ENCODE measurements at places on chromosomes 7 and 10. TPM values are rescaled to one million over a fixed set of nuclear protein-coding genes. Genes with fewer than 3 reads are reported as not detected.

DNA sequence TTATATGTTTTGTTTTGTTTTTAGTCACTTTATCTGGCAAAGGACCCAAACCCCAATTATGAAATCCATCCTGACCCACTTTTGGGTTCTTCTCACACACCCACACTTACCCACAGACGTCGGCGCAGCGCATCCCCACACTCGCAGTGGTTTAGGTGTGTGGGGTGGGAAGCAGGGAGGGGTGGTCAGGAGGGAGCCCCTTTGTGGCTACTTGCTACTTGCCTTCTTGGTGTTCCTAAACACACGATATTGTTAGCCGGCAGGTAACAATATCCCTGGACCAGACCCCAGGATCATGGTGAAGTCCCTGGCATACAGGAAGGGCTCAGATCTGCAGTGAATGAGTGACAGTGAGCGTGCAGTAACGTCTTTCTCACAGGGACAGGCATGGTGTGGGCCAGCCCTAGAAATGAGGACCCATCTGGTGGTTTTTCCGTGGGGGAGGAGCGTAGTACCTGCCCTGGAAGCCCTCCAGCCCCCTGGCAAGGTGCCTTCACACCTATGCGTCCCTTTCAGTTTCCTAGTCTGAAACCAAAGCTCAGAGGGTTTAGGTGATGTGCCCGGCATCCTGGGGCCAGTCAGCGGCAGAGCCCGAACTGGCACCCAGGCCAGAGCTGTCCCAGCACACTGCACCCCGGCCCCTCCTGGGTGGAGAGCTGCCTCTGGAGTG, 4.4 kb downstream of the SPOCK2 start:
- no peak for DNase-seq

The FOXP2 gene
- 29.9 TPM for total RNA-seq

- no peak for DNase-seq
Measured at GRCh38 chr7:111364413-111364812, 197.9 kb downstream of the IMMP2L start.

The MSS51 gene
- 3.7 TPM for total RNA-seq

DNA sequence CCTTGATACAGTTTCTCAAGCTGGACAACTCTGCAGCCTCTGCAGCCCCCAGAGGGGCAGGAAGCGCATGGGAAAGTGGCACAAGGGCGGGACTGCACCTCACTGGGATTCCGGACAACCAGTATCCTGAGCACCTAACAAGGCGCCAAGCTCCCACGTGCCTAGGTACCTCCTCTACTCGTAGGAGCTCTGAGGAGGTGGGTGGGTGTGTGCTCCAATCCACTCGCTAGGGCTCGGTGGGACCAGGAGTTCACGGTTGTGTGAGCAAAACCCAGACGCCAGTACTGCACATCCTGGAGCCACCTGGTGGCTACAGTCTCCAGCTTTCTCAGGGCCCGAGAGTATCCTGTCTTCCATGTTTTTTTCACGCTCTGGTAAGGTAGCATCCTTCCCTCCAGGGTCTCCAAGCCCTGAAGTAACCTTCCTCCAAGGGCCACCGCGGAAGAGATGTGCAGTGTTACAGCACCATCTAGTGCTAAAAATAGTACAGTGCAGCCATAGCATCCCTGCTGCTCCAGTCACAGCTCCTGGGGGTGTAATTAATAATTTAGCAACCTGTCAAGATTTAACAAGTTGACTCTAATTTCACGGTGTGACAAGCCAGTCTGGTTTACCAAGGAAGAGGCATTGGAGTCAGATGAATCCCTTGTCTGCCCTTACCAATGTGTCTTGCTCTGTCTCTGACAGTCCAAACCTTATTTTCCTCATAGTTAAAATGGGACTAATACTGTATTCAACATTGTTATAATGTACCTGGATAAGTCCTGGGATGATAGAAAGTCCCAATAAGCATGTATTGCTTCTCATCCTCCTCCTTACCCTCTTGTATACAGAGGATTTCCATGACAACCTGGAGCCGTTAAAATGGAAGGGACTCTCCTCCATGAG, 70.4 kb downstream of the HERPUD2 start:
- DNase-seq, result peak; percentile 13

- no peak for DNase-seq
Measured at GRCh38 chr10:70254778-70255328, 21.6 kb upstream of the PPA1 start.

DNA sequence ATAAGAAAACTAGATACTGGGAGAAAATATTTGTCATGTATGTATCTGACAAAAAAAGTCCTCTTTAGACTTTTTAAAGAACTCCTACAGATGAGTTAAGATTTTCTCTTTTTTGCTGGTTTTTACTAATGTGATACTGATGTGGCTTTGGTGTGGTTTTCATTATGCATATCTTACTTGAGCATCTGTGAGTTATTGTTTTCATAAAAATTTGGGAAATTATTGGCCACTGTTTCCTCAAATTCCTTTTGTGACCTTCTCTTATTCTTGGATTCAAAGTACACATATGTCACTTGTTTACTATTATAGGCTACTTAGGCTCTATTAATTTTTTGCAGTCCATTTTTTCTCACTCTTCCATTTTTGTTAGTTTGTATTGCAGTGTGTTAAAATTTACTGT, 89.0 kb downstream of the PPP1R9A start:
- no peak for DNase-seq

- DNase-seq, result no peak
Measured at GRCh38 chr7:38185395-38186307, 7.6 kb downstream of the STARD3NL start.

DNA sequence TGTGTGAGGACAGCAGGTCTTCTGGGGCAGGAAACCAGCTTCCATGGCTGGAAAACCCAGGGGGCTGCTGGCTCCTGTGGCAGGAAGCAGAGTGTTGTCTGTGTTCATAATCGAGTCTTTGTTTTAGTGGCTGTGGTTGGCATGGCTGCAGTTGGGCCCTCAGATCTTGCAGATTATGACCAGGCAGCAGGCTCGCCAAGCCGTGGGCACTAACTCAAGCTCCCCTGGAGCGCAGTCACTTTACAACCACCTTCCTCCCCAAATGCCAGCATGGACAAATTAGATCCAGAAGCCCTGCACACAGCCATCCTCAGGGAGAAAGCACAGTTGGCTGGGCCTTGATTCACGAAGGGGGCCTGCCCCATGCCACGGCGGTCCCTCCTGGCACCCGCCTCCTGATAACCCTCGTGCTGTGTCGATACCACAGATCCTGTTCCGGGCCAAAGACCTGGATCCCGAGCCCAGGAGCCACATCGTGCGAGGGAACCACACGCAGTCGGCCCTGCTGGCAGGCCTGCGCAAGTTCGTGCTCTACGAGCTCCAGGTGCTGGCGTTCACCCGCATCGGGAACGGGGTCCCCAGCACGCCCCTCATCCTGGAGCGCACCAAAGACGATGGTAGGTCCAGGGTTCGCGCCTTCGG, 552.5 kb upstream of the FOXK1 start:
- DNase-seq, result no peak

GRCh38 chr7:22363756-22364422, 6.9 kb upstream of the RAPGEF5 start:
- DNase-seq, result no peak

DNA sequence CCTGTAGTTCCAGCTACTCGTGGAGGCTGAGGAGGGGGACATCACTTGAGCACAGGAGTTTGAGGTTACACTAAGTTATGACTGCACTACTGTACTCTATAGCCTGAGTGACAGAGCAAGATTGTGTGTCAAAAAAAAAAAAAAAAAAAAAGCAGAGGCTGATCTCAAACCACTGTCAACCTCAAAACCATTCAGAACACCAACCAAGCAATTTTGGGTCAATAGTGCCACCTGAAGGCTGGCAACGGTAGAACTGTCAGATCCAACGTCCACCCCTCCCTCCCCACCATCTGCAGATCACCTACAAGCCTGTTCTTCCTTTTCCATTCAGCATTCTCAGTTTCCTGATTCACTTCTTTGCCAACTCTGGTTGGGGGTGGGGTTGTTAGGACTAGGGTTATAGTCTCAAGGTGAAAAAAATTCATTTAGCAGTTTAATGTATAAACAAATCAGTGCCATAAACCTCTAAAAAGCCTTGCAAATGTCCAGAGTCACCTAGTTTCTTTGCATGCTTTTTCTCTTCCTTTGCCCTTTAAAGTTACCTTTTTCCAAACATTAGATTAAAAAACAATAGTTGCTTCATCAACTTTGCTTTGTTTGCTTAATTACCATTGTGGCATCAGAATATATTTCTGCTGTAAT, 2.6 kb downstream of the MRPS33 start:
- peak; percentile 10 for DNase-seq

- DNase-seq, result no peak
Measured at GRCh38 chr10:89283025-89283935, 18.6 kb upstream of the IFIT2 start.

DNA sequence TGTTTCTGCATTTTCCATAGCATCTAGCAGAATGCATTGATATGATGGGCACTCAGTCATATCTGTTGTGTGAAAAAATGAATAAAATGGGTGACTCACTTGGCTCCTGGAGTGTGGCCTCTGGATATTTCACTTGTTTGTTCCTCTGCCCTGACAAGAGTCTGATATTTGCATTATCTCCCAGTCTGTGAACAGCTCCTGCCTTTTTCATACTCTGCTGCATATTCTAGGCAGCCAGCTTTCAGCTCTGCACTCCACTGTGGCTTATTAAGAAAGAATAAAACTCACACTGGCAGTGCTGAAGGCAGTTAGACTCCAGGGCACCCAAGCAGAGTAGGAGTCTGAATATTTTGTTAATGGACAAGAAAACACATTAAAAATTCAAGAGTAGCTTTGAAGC, 623.9 kb downstream of the SORCS1 start:
- DNase-seq, result no peak

DNA sequence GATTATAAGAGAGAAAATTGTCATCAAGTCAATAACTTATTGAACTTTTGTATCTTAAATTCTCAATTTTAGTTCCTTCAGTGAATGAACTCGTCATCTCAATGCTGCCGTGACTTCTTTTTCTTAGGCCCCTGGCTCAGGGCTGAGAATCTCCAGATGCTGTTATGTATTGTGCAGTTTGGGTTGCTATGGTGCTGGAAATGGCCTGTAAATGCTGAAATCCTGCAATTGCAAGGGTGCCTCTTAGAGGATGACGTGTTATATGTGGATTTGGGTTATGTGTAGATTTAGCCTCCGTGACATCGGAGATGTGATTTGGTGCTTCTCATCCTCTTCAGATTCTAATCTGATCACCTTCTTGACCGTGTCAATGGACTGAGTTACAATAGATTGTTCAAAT, 55.7 kb upstream of the ZRANB1 start:
- no peak for DNase-seq

The POMZP3 gene
- total RNA-seq, result 3.3 TPM
